ENCODE measurements at places on chromosomes 3 and 15.

GRCh38 chr15:38129531-38130204 is 123.0 kb upstream of the SPRED1 start:
- DNase-seq: no peak

DNA sequence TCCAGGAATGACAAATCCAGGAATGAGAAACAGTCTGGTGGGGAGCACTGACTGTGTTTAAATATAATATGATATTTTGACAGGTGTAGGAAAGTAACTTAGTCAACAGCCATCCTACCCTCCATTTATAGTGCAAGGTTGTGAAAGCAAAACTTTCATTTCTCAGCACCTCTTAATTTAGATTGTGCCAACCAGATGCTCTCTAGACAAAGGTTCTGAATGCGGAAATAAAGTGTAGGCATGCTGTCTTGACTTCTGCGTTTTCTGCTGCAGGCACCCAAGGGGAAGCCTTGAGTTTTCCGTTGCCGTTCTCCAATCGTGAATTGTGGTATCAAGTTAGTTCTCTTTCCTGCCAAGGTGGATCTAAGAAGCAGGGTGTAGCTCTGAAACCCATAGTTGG is 261.9 kb upstream of the SUCLG2 start:
- DNase-seq: no peak

GRCh38 chr3:167251678-167252077 is 128.4 kb downstream of the ZBBX start:
- no peak for DNase-seq

- DNase-seq: peak; percentile 45
Measured at GRCh38 chr3:59809710-59810444, 760.1 kb upstream of the CFAP20DC start.

DNA sequence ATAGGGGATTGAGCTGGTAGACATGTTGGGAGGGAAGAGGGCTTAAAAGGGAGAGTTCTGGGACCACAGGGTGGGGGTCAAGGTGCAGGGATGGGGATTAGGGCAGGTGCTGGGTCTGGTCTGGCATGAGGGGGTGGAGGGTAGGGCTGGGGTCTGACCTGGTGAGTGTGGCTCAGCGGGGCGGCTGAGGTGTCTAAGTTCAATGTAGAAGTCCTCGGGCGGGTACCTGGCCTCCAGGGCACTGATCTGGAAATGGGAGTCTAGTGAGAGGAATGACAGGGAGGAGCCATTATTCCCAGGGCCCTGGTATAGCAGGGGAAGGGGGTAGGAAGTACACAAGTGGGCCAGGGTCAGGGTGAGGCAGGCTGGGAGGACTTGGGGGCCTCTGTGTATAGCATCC is 39.6 kb downstream of the RAB11A start:
- no peak for DNase-seq

GRCh38 chr15:101461097-101461496 is 28.4 kb downstream of the PCSK6 start:
- DNase-seq: no peak

GRCh38 chr15:43151688-43152087 is 18.3 kb downstream of the TMEM62 start:
- DNase-seq: no peak

- DNase-seq: no peak
Measured at GRCh38 chr15:92687746-92688145, 32.2 kb upstream of the FAM174B start.

GRCh38 chr3:130967281-130967680 is 59.3 kb downstream of the ASTE1 start:
- no peak for DNase-seq

DNA sequence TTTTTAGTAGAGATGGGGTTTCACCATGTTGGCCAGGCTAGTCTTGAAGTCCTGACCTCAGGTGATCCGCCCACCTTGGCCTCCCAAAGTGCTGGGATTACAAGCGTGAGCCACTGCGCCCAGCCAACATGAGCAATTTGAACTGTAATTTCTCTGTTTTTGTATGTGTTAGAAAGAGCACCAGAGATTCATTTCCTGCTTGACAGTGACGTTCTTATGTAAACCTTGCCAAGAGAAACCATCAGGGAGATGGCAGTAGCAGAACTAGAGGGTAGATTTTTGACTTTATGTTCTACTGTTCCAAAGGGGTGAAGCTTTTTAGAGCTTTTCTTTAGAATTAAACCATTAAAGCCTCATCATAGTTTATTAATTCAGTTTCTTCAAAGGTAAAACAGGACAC is 148.1 kb upstream of the UMPS start:
- no peak for DNase-seq

- no peak for DNase-seq
Measured at GRCh38 chr3:46634856-46635255, 22.5 kb downstream of the FAM240A start.

- no peak for DNase-seq
Measured at GRCh38 chr3:14297305-14297704, 105.1 kb upstream of the SLC6A6 start.

DNA sequence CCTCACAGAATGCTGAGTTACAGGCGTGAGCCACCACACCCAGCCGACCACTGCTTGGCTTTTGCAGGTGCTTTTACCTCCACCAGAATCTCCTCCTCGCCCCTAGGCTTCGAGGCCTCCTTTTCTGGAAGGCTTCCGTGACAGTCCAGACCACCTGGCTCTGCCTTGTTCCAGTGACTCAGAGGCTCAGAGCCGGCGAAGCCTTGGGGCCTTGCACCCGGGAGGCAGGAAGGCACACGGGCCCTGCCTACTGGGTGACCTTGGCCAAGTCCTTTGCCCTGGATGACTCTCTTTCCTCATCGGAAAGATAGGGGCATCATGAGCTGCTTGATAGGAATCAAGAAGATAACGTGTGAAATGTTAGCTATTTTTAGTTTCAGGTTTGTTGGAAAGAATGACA is 31.3 kb upstream of the FURIN start:
- no peak for DNase-seq

- DNase-seq: no peak
Measured at GRCh38 chr15:53559364-53560277, 199.8 kb downstream of the WDR72 start.

DNA sequence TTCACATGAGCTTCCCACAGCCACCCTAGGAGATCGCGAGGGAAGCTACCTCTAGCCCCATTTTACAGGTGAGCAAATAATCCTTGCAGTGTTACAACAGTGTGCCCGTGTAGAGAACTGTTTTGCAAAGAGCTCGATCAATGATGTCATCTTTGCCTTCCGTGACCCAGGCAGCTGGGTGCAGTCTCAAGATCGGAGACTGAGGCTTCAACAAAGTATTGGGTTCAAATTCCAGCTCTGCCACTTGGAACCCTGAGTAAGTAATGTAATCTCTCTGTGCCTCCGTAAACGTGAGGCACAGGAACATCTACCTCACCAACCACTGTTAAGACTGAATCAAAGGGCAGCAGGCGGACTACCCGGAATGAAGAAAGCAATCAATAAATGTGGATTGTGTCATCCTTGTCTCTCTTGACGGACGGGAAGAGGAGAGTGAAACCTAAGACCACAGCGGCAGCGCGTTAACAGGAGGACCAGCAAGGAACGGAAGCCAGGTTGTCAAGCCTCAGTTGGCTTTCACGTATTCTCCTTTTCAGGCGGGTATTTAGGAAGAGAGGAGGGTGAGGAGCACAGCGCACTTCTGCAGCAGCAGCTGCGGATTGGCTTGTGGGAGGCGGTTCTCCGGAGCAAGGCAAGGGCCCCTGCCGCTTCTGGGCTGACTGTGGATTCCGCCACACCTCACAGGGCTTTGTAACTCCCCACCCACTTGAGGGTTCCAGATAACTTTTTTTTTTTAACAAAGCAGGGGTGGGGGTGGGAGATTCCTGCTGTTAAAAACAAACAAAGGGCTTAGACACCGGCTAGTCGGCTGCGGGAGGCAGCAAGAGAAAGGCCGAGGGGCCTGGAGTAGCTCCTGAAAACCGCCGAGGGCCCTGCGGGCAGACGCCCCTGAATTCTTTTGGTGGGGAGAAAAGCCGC is 1.5 kb upstream of the SMAD3 start:
- DNase-seq: no peak

DNA sequence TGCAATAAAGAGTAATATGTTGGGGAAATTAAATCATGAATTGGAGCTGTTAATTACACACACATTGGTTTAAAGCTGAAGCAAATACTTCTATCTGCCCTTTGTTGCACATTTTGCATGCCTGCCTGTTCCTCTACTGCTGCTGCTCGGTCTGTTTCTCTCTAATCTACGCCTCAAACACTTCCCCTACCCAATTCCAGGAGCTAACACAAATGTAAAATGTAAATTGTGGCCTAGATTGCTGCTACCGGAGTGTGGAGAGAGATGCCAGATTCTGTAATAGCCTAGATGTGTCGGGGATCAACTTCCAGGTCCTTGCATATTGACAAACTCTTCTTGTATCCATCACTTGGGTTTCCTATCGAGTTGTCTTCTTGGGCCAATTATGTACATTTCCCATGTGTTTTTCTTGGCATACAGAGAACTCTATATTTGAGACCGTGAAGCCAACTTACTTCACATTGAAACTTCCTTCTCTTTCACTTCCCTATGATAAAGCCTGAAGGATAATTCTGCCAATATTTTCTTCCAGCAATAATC is 450.4 kb upstream of the NR2F2 start:
- DNase-seq: no peak

DNA sequence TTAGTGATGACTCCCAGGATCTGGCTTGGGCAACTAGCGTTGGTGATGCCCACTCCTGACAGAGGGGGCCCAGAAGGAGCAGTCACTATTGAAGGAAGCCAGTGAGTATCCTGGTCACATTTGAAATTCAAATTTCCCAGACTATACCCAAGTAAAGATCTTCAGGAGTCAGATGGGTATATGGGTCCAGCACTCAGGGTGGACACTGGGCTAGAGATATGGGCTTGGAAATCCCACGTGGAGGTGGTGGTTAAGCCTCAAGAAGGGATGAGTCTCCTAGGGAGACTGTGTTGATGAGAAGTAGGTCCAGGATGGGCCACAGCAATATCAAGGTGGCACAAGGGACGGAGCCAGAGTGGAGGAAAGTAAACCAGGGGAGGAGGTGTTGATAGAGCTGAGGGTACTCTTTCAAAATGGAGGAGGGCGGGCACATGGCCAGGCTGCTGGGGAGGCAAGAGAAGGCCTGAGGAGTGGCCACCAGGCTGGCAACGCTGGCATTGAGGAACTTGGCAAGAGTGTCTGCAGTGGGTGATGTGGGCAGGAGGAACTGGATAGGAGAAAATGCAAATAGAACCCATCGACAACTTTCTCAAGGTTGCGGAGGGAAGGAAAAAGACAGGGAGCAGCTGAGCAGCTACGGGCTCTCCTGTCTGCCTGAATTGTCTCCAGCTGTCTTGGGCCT is 3.7 kb upstream of the SLCO2A1 start:
- no peak for DNase-seq

DNA sequence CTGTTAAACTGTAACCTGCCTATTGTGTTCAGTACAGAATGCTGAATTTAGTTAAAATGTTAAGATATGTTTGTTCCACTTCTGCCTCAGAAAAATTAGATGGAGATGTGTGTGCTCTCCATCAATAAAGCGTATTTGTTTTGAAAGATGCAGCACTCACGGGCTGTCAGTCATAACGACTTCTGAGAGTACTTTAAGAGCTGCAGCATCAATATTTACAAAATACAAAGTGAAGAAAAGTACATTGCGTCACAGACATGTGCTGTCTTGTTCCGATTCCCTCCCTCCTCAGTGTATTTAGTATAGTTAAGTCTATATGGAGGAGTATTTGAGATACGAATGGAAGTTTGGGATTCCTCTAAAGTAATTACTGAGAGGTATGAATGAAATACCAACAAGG is 166.6 kb downstream of the BBX start:
- DNase-seq: no peak

- DNase-seq: no peak
Measured at GRCh38 chr15:68042156-68042854, 11.8 kb upstream of the PIAS1 start.

DNA sequence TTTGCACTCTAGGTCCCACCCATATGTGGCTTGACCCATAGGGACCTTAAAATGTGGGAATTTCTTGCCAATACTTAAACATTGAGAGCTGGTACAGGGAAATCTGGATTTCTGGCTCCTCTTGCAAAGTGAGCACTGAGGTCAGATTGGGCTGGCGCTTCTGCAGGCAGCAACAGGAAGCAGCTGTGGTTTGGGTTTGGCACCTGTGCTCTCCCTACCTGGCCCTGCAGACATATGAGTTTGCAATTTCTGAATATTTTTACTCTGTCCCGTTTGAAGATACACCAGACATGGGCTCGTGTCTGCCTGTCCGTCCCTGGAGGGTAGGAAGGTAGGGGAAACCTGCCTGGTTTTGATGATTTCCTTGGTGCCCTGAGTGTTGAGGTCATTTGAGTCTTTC is 74.8 kb upstream of the SEC13 start:
- no peak for DNase-seq

- no peak for DNase-seq
Measured at GRCh38 chr3:45132568-45133211, 13.5 kb downstream of the CDCP1 start.

GRCh38 chr3:10457560-10457959 is 47.8 kb downstream of the ATP2B2 start:
- DNase-seq: no peak

DNA sequence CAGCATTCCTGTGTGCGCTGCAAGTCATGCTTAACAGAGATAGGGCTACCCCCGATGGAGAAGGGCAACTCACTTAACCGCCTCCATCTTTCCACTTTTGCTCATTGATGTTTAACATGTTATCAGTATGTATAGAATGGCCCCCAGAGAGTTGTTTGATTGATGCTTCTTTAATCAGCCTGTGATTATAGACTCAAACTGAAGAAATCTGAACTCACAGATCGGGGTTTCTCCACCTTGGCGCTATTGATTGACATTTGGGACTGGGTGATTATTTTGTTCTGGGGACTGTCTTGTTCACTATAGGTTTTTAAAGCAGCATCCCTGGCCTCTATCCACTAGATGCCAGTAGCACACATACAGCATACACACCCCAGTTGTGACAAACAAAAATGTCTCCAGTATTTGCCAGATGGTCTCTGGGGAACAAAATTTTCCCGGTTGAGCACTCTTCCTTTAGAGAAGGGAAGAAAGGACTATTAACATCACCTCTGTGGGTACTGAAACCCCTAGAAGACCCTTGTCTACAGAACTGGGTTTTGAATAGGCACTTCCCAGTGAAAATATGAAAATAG is 54.4 kb downstream of the LARS2 start:
- no peak for DNase-seq

DNA sequence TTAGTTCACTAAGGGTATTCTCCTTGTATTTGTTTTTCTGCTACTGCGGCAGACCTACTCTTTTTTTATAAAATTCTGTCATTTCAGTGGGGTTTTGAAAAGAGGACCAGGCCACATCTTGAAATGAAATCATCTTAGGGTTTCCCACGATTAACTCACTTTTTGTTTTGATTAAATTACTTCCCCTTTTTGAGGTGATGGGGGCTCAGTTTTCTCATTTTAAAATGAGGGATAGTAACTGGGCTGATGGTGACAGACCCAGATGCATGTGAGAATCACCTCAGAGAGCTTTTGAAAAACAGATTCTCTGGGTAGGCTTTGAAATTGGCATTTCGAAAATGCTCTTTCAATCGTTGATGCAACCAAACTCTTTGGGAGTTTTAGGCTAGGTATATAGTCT is 24.2 kb downstream of the UBE2Q2 start:
- DNase-seq: no peak

GRCh38 chr3:187845826-187846225 is 100.6 kb upstream of the BCL6 start:
- no peak for DNase-seq
